ENCODE measurements at places on chromosomes 1 and 21.

DNA sequence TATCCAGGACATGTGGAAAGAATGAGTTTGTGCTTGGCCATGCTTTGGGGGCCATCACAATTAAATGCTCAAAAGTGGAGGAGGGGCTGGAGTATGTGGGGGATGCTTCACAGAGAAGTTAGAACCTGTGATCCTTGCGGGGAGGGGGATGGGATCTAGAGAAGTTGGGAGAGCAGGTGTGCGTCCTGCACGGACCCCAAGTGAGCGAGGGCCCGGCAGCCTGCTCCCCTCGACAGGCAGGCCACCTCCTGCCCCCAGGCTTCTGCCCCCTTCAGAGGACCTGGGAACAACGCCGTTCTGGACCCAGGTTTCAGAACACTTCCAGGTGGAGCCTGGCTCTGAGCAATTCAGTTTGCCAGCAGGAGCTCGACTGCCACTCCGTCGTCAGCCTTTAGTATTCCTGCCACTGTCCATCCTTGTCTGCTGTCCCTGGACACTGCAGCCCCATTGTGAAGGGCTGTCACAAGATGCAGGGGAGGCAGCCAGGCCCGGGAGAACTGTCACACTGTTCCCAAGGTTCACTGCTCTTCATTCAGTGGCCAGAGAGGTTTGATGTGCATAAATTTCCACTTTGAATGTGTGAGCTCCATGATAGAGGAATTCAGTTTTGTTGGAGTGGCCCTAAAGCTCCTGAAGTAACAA lies 112.2 kb downstream of the DHRS3 start:
- DNase-seq, result no peak

GRCh38 chr1:243596431-243597062 lies 253.5 kb downstream of the AKT3 start:
- no peak for DNase-seq

DNA sequence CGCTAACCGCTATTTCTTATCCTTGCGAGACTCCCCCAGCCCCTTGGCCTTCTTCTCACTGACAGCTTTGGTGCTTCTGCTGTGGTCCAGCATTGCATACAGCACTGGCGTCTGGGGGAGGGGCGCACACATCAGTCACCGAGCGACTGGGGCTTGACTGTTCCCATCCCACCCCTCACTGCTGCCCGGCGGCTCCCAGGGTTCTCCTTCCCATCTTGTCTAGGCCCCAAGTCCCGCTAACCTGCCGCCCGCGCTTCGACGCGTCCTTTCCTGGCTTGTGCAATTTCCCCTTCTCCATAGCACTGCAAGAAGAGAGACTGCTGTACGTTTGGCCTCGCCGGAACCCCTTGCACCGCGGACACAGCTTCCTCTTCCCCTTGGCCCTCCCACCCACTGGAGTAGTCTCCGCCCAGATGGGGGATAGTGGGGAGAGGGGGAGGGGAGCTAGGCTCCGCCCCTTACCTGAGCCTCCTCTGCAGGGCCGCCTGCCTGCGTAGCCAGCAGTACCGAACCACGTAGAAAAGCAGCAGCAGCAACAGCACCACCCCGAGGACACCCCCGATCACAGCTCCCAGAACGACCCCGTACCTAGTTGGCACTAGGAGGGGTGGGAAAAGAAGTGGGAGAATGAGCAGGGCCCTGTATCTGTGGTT lies 3.8 kb downstream of the MPZ start:
- peak; percentile 58 for DNase-seq

DNA sequence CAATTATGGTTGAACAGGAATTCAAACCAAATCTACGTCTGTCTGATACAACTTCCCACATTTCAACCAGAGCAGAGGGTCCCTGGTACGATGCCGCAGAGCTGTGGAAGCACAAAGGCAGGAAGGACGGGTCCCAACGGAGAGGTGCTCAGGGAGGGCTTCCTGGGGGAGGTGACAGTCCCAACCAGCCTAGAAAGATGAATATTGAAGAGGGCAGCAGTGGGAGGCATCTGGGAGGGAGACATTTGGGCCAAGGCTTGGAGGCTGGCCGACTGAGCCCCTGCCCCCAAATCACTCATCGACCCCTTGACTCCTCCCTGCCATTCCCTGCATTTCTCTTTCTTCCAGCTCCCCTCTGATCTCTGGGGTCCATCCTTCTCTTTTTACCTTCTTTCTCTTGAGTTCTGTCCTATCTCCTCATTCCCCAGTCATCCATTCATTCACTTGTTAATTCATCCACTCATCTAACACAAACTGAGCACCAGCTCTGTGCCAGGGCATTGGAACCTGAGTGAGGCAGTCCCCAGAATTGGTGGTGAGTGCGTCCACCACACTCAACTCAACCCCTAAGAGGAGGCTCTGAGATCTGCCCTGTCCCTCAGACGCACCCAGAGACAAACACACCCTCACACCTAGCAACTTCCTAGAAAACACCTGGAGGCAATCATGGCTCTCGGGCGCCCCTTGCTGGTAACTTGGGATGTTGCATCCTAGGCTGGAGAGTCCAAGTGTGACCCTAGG lies 13.2 kb upstream of the CELA3B start:
- peak; percentile 84 for DNase-seq

- DNase-seq, result no peak
These were observed 76.8 kb downstream of the STUM start for GRCh38 chr1:226625326-226625725.

DNA sequence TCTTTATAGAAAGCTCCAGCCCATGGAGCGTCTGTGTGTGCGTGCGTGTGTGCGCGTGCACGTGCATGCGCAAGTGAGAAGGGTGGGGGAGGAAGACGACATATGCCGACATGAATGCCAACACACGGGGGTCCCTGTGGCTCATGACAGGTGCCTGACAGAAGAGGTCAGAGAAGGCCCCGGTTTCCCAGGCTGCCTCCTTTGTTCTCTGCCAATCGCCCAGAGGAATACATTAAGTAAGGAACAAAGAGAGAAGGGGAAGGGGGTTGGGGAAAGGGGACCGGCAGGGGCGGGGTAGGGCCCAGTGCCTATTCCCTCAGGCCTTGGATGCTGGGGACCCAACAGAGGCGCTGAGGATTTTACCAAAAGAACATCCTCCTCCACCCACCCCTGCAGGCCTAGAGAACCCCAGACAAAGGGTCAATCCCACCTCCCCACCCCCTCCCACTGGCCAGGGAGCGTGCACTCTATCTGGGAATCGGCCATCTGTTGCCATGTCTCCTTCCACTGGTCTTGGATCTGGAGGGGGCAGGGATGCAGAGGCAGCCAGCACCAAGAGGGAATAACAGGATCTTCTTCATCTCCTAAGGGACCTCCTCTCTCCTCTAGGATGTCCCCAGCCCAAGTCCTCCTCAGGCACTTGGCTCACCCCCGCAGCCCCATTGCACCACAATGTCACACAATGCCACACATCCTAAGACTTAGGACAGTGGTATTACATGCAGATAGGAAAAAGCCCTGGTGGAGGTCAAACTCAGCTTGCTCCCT lies 39.4 kb downstream of the PIK3C2B start:
- no peak for DNase-seq

- no peak for DNase-seq
These were observed 28.3 kb upstream of the BTG2 start for GRCh38 chr1:203276916-203277545.

GRCh38 chr1:229886636-229887035 lies 180.4 kb upstream of the GALNT2 start:
- DNase-seq, result no peak

- DNase-seq, result no peak
These were observed 654.9 kb upstream of the USP24 start for GRCh38 chr1:55870106-55870505.

GRCh38 chr1:61904354-61904753 lies 162.1 kb downstream of the PATJ start:
- no peak for DNase-seq

- no peak for DNase-seq
These were observed 80.7 kb upstream of the DUSP10 start for GRCh38 chr1:221822591-221822990.

GRCh38 chr21:35172231-35172630 lies 123.1 kb upstream of the RUNX1 start:
- DNase-seq, result no peak

- DNase-seq, result no peak
These were observed 355.7 kb downstream of the LTN1 start for GRCh38 chr21:28636752-28637691.

DNA sequence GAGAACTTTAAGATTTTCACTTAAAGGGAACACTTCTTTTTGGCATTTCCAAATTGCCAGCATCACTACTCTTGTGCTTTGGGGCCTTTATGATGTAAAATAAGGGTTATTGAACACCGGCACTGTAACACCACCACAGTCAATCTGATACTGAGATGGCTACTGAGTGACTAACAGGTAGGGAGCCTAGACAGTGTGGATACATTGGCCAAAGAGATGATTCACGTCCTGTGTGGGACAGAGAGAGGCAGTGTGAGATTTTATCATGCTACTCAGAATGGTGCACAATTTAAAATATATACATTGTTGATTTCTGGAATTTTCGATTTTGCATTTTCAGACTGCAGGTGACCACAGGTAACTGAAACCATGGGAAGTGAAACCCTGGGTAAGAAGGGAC lies 261.6 kb downstream of the SPATA17 start:
- no peak for DNase-seq

GRCh38 chr1:59919746-59920145 lies 6.8 kb downstream of the CYP2J2 start:
- no peak for DNase-seq

Data from stimulated activated CD8-positive, alpha-beta memory T cell treated with anti-CD3 and anti-CD28 coated beads, Interleukin-4, amount 100 ng/mL, for 4 hours (primary cell).